Renal pelvis (tissue), 12 donors: ENCODE measurements at places on chromosomes 6 and 20.

DNA sequence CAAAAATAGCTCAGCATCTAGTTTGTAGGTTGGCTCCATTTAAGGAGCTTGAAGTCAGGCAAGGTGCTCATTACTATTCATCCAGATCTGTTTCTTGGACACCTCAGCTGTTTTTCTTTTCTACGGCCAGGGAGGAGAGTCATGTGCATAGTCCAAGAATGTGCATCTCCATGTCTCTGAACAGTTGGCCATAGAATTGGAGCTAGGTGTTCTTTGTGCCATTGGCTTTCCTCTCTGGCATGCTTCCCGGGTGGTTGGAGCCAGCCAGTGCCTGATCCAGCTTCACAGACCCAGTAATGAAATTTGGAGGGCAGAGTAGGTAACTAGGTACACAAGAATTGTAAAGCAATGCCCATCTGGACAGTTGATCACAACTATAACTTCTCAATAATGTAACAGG is 21.6 kb downstream of the EYA4 start:
- no peak for DNase-seq

- DNase-seq = no peak
Observed at GRCh38 chr20:57679113-57679512, 30.7 kb downstream of the PMEPA1 start.

DNA sequence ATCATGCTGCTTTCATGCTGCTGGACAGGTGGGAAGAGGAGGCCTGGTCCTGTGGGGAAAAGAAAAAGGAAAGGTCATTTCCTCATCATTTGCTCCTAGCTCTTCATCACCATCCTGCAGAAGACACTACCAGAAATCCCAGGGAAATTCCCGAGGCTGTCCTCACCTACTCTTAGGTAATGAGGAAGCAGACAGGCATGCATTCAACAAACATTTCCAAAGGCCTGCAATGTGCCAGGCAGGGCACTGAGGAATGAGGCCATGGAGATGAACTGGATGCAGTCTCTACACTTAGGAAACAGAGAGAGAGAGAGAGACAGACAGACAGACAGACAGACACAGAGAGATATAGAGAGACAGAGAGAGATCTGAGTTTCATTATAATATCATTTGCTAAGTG is 83.0 kb upstream of the MRPS10 start:
- no peak for DNase-seq

GRCh38 chr6:107357842-107358241 is 101.5 kb downstream of the PDSS2 start:
- DNase-seq = no peak

- DNase-seq = no peak
Observed at GRCh38 chr6:45505470-45505869, 127.7 kb upstream of the SUPT3H start.

- DNase-seq = no peak
Observed at GRCh38 chr6:65814071-65814470, 107.0 kb upstream of the EYS start.

DNA sequence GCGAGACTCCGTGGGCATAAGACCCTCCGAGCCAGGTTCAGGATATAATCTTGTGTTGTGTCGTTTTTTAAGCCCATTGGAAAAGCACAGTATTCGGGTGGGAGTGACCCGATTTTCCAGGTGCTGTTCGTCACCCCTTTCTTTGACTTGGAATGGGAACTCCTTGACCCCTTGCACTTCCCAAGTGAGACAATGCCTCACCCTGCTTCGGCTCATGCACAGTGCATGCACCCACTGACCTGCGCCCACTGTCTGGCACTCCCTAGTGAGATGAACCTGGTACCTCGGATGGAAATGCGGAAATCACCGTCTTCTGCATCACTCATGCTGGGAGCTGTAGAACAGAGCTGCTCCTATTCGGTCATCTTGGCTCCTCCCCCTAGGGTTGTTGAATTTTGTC is 307.7 kb upstream of the DEFB115 start:
- no peak for DNase-seq
